ENCODE measurements at places on chromosomes 6 and 20.

DNA sequence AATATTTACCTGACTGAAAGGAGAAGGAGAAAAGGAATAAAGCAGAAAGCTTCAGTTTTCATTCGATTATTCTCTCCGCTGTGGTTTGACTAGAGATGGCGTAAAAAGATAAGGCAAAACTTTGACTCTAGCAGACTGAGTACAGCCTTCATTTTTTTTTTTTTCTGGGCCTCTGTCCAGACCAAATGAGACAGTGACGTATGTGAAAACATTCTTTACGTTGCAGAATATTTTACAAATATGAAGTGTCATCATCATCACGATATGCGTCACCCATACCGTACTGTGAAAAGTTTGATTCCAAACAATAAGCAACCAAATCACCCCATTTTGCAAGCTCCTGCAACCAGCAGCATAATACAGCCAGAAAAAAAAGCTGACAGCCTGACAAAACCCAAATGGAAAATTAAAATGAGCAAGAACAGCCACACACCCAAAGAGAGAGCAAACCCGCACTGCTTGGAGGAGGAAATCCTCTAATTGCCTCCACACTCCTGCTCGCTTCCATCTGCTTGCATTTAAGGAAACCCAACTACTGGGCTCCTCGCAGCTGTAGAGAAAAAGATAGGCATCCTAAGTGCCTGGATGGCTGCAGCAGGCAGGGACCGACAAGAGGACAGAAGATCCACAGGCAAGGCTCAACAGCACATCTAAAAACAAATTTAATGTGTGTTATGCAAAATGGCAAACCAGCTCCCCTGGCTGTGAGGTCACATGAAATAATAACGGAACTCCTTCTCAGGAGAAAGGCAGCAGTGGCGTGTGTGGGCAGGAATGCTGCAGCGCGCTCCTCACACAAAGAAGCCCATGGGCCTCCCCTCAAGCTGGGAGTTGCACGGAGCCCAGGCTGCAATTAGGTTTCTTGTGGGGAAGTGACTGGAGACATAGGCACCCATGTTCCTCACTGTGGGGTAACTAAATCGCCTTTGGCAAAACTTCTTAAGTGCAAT lies 113.1 kb downstream of the FYN start:
- DNase-seq: peak; percentile 91

- DNase-seq: no peak
Observed at GRCh38 chr20:23249541-23249940, 101.0 kb upstream of the NXT1 start.

GRCh38 chr20:57410924-57411323 lies 19.7 kb downstream of the RBM38 start:
- DNase-seq: no peak

DNA sequence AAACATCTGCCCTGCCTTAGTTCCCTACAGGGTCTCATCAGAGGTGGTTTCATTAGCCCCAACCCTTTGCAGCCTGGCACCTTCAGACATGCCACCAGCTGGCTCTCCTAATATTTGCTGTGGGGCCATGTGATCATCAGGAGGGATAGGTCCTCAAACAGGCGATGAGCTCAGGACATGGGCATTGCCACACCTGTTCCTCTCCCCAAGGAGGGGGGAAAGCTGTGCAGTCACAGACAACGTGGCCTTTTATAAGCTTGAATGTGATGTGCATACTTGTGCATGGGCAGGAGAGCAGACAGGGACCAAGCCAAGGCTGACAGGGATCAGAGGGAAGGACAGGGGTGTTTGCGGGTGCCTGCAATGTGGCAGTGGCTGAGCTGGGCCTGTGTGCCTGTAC lies 78.8 kb upstream of the ZNFX1 start:
- DNase-seq: no peak

DNA sequence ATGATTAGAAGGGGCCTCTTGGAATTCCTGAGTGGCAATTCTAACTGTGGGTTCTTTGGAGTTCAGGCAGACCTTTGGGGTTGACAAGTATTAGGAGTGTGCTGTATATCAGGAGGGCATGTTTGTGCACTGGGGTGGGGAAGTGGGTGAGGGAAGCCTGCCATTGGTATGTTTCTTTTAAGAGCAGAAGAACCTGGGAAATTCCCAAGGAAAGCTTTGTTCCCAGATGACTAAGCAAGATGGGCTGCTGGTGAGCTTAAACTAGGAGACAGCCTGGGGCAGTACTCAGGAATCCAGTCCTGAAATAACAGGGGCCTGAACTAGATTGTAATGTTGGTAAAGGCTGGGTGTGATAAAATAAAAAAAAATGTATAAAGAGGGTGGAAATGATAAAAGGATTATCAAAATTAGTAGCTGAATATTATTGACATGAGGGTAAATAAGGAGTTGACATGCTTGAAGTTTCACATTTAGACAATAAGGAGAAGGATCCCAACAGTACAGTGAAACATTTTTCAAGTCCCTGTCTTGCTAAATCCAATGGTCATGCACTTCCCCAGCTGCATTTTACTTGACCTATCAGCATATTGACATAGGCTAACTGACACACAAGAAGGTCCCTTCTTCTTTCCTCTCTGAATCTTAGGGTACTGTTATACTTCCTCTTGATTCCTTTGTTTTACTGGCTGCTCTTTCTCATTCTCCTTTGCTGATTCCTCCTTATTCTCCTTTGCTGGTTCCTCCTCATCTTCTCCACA lies 18.4 kb upstream of the IFNGR1 start:
- DNase-seq: no peak

GRCh38 chr6:44074439-44074812 lies 52.8 kb downstream of the MRPL14 start:
- no peak for DNase-seq

- no peak for DNase-seq
Observed at GRCh38 chr6:28569748-28570147, 44.1 kb downstream of the GPX5 start.

- no peak for DNase-seq
Observed at GRCh38 chr6:36691011-36691410, 6.6 kb upstream of the RAB44 start.

GRCh38 chr6:42984924-42985475 lies 630 bp downstream of the PPP2R5D start:
- DNase-seq: no peak

DNA sequence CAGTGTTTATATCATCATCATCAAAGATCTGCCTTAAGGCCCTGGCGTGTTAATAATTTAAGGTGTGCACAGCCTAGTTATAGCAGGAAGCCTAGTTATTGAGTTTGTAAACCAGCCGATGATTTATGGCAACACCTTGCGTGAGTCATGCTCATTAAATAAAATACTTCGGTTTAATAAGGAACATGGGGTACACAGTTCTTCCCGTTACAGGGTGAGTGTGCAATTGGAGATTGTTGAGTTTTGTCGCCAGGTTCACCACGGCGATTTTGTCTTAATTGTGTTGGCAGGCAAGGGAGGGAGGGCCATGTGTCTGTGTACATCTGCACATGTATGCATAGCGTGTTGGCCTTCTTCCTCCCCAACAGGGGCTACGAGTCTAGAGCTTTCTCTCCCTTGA lies 104.0 kb downstream of the TFAP2A start:
- DNase-seq: no peak

GRCh38 chr20:43824309-43825050 lies 90.2 kb upstream of the TOX2 start:
- peak; percentile 19 for DNase-seq

GRCh38 chr6:52418606-52419005 lies 1.5 kb upstream of the EFHC1 start:
- no peak for DNase-seq

DNA sequence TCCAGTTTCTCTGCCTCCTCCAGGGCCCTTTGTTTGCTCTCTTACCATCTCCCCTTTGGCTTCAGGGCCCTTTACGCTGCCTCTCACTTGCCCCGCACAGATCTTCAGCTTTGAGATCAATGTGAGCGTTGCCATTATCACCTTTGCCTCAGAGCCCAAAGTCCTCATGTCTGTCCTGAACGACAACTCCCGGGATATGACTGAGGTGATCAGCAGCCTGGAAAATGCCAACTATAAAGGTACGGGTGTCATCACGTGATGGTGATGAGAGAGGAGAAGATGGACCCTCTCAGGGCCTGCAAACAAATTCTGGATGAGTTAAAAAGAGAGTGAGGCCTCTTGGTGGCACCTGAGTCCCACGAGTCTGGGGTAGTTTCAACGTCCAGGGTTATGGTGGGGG lies 8.3 kb downstream of the C2 start:
- DNase-seq: no peak

GRCh38 chr6:117448732-117449485 lies 23.2 kb upstream of the ROS1 start:
- DNase-seq: no peak

DNA sequence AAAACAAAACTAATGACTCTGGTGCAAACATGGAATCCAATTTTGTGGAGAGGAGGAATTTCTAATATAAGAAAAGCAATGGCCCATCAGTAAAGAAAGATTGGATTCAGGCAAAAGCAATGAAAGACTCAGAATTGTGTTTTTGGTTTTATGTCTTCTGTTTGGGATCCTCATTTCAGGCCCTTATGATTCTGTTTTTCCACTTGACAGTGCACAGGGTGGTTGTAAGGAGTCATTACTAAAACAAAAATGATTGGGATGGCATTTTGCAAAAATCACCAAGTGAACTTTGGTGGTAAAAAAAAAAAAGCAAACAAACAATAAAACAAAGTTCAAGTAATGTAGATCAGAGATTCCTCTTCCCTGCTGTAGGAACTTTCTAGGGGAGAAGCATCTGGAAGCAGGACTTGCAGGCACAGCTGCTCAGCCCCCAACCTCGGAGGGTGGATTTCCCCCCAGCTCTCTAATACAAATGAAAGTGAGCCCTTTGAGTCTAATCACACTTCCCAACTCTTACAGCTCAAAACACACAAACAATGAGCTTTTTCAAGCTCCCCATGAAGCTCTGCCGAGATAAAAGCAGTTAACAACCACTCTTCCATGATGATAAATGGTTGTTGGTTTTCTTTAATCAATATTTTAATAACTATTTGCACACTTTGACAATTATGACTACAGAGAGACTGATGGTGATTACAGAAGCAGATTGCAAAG lies 177.7 kb downstream of the ZDHHC14 start:
- DNase-seq: no peak
